Stomach (tissue), 19 donors: ENCODE measurements at places on chromosomes 2 and 18.

DNA sequence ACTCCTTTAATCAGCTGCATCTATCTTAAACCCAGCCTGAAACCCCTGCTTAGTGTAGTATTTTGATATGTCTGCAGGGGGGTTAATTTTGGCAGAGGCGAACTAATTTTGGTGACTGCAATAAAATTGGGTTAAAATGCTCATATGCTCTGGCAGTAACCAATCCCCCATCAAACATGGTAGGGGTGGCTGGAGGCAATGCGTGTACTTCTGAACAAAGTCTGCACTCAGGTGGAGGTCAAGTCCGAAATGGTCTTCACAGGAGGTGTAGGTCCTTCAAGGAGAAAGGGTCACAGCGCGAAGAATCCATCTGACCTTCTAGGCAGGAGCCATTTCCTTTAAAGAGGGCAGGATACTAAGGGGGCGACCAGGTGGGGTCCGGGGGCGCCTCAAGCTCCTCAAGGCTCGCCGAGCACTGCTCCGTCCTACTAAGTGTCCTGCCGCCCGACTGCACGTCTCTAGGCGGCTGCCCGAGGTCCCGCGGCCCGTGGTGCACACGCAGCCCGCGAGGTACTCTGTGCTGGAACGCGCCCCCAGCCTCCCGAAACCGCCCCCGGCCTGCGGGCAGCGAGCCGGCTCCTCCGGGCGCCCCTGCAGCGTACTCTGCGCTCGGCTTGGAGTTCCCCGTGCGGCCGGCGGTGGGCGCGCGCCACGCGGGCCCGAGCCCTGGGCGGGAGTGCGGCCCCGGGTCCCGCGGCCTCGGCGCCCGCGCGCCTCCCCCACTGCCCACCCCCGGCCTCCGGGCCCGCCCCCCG lies 1.7 kb upstream of the LDLRAD4 start:
- DNase-seq = peak; percentile 46

DNA sequence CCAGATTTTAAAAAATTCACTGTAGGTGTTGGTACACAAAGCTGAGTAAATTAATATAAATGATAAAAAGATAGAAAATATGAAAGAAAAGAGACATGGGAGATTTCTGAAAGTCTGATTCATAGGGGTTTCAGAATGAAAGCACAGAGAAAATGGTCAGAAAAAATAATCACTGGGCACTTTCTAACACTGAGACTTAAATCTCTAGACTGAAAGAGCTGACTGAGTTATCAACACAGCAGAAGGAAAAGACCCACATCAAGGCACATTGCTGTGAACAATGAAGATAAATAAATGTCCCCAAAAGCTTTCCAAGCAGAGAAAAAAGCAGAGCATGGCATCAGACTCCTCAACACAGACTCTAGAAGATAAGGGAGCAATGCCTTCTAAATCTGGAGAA lies 277.2 kb downstream of the BCL2 start:
- no peak for DNase-seq

GRCh38 chr18:51044928-51045585 lies 15.0 kb downstream of the SMAD4 start:
- no peak for DNase-seq

DNA sequence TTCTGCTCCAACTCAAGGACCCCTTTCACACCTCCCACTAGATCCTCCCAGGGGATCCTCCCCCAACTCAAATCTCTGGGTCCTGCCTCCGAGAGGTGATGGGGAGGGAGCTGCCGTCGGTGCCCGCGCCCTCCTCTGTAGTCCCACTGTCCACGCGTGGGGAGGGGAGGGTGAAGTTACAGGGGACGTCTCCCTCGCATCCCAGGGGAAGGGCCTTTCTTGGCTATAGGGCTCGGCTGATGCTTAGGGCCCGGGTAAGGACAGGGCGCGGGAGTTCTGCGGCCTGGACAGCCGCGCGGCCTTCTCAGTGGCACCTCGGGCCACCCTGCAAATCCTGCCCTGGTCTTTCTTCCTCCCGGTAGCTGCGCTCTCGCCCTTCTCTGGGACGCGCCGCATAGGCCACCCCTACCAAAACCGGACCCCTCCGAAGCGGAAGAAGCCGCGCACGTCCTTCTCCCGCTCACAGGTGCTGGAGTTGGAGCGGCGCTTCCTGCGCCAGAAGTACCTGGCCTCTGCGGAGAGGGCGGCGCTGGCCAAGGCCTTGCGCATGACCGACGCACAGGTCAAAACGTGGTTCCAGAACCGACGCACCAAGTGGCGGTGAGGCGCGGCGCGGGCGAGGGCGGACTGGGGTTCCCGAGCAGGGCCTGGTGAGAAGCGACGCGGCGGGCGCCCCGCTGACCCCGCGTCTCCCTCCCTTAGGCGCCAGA lies 1.2 kb downstream of the TLX2 start:
- peak; percentile 56 for DNase-seq

DNA sequence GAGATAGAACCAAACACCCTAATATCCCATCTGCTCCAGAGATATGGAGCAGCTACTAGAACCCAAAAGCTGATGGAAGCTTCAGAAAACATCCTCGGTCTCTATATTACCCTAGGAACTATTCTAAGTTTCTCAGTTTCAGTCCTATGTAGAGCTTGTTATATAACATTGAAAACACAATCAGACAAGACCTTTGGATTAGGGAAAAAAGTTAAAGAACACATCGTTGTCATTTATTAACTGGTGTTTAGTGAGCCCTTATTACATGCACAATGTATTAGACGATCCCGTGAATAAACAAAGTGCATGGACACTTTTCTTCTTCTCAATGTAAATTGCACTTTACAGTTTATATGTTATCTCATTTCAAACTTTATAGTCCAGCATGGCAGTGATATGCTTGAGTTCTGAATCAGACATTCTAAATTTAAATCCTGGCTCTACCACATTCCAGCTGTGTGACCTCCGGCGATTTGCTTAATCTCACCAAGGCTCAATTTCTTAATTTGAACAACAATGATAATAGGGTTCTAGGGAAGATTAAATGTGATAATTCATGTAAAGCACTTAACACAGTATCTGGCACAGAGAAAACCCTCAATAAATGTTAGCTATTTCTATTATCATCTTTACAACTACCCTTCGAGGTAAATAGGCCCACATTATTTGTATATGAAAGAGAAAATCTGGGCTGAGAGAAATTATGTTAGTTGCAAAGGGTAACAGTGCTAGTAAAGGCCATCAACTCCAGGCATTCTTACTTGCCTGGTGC lies 83.6 kb upstream of the PIK3C3 start:
- no peak for DNase-seq

GRCh38 chr18:35282353-35282752 lies 7.7 kb downstream of the ZSCAN30 start:
- no peak for DNase-seq

GRCh38 chr18:73924836-73925235 lies 222.8 kb downstream of the FBXO15 start:
- no peak for DNase-seq

GRCh38 chr2:178844701-178845100 lies 37.5 kb upstream of the TTN start:
- DNase-seq = no peak

DNA sequence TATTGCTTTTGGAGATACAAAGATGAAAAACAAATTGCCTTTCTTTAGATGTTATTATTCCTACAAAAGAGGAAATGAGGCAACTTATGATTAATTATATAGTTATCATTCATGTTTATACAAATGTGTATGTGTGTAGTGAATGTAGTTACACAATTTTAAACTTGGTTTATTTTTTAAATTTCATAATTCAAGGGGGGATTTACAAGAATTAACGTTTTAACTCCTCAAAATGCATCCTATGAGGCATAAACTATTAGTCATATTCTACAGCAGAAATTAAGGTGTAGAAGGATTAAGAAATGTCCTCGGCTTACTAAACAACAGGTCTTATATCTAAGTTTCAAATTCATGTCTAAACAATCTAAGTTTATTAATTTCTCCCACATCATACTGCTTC lies 1545.8 kb downstream of the LRP1B start:
- DNase-seq = no peak

GRCh38 chr18:13265911-13266217 lies 47.3 kb downstream of the LDLRAD4 start:
- DNase-seq = no peak

- DNase-seq = no peak
Measured at GRCh38 chr2:30040147-30040546, 106.7 kb upstream of the YPEL5 start.

DNA sequence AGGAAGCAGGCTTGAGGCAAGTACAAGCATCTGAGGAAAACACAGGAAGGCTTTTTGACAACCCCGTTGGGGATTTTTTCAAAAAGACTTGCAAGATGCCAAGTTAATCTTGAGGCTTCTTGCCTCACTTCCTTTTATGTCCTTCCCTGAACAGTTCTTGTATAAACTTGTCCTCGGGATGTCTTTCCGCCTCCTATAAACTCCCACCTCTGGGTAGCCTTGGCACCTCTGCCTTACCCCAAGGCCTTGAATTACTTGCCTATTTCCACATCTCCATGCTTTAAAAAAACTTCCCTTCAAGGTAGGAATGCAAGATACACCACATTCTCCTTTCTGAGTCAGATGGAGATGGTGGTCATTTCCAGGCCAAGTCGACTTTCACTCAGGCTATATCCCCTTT lies 106.4 kb upstream of the RBBP8 start:
- no peak for DNase-seq

DNA sequence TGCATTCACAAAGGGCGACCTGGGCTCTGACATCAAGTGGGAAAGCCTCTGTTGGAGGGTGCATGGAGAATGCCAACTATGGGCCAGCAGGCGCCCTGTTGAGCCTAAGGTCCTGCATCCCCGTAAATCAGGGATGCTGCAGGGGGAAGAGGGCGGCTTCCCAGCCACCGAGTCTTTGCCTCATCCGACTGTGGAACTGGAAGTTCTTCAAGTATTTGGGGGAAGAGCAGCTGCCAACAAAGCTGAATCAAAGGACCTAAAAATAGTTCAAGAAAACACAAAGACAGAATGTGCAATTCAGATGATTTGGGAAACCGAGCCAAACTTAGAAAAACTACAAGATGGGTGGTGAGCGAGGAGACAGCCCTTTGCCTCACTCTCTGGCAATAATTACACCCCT lies 281.1 kb upstream of the MGAT5 start:
- no peak for DNase-seq

DNA sequence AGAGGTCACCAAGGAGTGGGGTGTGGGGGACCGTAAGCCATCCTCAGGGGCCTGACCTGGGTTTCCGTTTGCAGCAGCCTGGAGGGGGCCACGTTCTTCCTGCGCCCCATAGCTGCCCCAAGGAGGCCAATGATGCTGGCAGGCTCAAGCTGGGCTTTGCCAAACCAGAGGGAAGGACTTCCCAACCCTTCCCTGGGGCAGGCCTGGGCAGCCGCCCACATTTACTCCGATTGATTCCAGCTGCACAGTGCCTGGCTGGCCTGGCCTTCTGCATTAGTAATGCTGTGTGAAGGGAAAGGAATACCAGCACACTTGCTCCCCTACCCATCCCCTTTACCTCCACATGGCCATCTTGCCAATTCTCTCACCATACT lies 360.6 kb upstream of the SLC14A2 start:
- no peak for DNase-seq

DNA sequence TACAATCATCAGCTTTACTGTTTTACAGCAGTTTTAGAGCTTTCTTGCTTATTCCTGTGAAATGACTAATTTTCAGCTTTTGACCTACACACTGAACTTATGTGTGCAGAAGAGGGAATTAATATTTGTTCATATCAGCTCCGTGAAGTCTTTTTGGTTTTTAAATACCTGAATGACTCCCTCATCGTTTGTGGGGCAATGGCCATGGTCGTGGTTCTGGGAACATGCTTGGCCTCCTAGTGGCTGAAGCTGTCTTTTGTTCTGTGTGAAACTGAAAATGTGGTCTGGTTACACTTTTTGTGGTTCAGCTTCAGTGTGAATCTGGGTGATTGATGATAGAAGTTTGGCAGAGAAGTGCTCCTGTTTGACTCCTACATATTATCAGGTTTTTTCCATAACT lies 408.1 kb downstream of the THSD7B start:
- peak; percentile 23 for DNase-seq

GRCh38 chr2:104388296-104388695 lies 465.6 kb upstream of the POU3F3 start:
- DNase-seq = no peak

GRCh38 chr2:238308177-238308576 lies 12.1 kb upstream of the TRAF3IP1 start:
- DNase-seq = no peak

DNA sequence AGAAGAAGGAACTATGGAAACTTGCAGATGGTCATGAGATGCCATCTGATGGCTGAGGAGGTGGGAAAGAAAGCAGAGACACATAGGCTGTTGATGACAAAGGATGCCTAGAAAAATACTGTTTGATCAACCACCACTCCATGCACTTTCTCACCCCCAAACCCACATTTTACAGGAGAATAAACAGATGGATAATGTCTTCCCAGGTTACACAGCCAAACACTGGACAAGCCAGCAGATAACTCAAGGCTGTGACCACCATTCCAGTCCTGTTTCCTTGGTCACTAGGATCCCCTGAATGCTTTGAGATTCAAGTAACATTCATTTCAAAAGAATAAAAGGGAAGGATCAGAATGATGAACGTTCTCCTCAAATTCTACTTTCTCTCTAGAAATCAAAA lies 733.0 kb upstream of the SOX11 start:
- DNase-seq = no peak

DNA sequence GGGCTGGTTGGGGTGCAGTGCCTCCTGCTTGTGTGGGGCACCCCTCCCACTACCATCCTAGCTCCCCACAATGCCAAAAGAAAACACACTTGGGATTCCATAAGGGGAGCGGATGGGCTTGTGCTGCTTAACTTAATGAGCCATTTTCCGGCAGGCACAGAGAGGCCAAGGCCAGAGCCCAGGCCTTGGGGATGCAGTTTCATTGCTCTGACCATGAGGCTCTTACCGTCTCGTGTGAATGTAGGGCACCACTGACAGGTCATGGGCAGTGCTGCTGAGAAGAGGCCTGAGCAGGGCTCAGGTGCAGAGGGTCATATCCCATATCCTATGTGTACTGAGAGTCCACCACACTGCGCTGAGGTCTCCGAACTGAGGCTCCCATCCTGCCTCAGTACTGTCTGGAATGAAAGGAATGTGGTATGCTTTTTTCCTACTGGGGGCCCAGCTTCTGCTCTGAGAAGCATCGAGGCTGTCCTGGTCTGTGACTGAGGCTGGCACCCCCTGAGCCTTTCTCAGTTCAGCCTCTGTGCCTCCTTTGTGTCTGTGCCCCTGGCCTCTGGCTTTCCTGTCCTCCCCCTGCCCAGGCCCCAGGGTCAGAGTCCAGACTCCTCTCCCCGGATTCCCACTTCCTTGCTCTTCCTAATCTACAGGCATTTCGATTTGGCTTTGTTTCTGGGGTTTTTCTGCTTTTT lies 45.2 kb upstream of the MAPRE3 start:
- no peak for DNase-seq

DNA sequence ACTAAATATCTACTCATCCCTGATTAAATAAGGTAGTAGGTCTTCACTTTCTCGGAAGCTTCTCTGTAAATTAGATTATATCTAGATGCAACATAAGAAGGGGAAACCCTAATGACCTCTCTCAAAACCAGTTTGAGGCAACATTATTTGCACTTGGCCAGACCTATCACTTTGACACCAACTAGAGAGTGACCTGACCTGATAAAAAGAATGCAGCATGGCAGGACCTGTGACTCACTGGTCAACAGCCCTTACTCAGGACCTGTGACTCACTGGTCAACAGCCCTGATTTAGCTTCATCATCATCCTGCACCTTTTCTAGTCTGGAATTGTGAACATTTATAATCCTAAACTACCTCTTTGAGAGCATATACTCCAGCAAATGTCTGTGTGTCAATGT lies 1957.7 kb upstream of the CELF4 start:
- DNase-seq = peak; percentile 5

GRCh38 chr2:175004730-175004979 lies 526 bp downstream of the CHN1 start:
- no peak for DNase-seq
